DND-41 (cell line): ENCODE measurements at places on chromosomes 3 and 15.

- DNase-seq: no peak
Measured at GRCh38 chr3:139745831-139746230, 68.1 kb upstream of the NMNAT3 start.

DNA sequence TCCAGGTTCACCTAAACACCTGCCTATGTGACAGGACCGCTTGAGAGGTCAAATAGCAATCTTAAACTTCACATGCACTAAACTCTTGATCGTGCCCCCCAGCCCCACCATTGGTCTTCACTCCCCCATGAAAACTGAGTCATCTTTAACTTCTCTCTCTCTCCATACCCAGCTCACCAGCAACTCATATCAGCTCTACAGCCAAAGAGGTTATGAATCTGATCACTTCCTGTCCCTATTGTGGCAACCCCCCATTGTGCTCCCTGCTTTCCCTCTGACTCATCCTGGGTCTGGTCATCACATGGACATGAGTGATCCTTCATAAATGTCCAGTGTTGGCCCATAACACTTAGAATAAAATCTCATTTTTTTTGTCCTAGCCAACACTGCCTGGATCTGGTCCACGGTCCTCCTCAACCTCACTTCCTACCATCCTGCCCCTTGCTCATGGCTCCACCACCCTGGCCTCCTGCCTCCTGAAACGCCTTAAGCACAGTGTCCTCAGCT, 103.4 kb upstream of the HACD2 start:
- no peak for DNase-seq

DNA sequence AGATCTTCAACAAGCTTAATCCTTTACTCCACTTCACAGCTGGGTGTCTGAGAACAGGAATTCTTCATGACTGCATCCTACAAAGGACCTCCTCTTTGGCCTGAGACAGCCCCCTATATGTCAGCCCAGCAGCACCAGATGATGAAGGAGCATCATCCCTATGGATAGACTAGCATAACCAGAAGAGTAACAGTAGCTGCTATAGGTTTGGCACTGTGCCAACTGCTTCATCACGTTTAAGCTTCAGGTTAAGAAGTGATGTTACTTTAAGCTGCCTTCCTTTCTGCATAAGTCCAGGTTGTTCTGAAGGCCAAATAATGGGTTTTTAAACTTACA, 50.6 kb downstream of the CMSS1 start:
- DNase-seq: no peak

- DNase-seq: peak; percentile 70
Measured at GRCh38 chr3:32296251-32297204, 58.0 kb downstream of the CMTM8 start.

DNA sequence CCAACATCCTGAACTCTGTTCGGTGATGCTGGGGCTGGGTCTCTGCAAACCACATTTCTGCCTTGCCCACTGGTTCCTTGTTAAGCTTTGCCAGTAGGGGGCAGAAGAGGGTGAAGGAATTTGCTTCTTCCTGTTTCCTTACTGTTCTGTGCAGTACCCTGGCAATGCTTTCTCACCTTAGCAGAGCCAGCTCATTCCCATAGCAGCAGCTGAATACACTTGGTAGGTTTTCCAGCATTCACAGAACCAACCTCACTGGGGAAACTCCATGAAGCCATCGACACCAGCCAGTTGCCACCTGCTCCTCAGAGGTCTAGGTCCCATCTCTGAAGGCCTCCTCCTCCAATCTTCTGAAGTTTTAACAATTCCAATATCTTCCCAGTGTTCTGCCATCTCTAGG, 308.4 kb downstream of the PDCD6IP start:
- DNase-seq: peak; percentile 73

DNA sequence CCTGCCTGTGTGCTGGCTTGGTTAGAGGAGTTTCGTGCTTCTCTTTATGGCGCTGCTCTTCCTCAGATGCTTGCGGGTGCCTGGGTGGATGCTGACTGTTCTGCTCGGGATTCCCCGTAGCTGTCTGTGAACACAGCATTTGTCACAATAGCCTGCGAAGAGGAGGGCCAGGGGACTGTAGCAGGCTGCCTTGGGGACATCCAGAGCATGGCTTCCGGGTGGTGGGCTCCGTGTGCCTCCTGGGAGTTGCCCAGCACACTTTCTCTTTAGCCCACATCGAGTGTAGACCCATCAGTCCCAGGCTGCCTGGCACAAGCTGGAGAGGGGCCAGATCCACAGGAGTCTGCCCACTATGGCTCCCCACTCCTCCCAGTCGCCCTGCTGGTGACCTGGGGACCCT, 22.4 kb downstream of the LRRK1 start:
- no peak for DNase-seq

GRCh38 chr3:157438194-157438730, 1.6 kb downstream of the PTX3 start:
- no peak for DNase-seq

DNA sequence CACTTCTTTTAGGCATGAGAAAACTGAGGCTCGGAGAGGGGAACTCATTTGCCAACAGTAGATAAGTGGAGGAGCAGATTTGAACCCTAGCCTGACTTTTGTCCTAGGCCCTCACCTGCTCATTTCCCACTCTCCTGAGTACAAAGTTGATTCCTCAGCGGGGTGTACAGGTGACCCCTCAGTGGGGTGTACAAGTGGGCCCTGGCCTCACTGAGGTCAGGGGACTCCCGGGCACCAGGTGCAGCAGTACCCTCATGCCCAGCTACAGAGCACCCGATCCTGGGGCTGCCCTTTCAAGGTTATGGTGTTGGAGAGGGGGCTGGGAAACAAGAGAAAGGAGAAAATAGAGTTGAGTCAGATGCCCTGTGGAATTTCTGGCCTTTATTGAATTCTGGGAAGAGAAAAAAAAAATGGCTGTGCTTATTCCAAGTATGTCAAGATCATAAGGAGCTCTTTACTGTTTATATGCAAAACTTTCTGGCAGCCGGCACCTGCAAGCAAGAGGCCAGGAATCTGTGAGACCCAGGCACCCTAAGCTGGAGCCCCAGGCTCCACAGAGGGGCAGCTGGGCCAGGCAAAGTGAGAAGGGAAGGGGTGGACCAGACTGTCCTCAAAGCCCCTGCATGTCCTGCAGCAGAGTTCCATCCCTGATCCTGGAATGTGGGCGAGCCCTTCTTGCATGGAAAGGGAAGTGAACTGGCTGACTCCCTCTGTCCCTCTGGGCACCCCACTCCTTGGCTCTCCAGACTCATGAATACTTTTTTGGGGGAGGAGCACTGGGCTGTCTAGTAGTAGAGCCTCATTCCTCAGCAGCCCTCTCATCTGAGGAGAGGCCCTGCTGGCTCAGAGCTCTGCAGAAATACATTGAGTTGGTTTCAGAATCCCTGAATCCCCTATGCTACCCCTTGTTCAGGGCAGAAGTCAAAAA, 43.1 kb downstream of the AMOTL2 start:
- DNase-seq: no peak

GRCh38 chr3:134249296-134249841, 1.3 kb downstream of the RYK start:
- DNase-seq: no peak

DNA sequence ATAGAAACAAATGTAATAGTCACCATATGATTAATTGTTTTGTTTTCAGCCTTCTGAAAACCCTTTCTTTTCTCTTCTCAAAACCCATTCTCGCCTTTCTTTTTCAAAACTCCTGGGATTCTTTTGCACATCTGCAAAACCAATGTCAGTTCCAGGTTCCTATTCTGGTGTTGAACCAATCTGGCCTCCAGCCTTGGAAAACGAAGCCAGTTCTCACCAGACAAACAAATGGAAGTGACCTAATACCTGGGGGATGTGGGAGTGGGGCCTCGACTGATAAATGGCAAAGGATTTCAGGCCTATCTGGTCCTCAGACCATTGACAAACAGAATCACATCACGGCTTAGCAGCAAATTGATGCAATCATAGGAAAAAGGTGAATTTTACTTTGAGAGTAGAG, 73.0 kb downstream of the COL8A1 start:
- no peak for DNase-seq

- no peak for DNase-seq
Measured at GRCh38 chr15:58951388-58952007, 18.0 kb upstream of the SLTM start.

DNA sequence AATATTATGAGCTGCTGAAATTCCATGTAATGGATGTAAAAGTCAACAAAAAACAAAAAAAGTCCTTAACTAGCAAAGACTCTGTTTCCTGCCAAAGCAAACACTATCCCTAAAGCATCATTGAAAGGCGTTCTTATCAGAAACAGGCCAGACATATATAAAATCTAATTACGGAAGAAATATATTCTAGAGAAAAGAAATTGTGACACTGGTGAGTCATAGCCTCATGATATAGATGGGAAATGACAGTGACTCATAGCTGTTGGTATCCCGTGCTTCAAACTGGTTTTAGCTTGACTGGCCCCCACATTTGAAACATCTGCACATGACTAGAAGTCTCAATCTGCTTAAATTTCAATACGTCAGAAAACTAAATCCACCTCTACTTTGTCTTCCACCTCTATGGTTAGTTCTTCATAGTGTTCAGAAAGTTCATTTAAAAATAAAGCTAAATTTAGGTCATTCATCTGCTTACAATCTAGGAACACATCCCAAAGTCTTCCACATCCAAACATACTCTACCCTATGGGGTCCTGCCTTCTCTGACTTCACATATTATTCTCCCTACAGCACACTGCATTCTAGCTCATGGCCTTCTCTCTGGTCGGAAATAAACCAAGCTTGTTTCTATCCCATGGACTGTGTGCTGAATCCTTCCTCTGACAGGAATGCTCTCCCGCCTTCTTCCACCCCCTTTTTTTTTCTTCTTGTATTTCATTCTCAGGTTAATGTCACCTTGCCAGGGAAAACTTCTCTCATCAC, 456.3 kb upstream of the ARRDC4 start:
- no peak for DNase-seq

- DNase-seq: no peak
Measured at GRCh38 chr3:14455571-14456317, 53.3 kb downstream of the SLC6A6 start.

DNA sequence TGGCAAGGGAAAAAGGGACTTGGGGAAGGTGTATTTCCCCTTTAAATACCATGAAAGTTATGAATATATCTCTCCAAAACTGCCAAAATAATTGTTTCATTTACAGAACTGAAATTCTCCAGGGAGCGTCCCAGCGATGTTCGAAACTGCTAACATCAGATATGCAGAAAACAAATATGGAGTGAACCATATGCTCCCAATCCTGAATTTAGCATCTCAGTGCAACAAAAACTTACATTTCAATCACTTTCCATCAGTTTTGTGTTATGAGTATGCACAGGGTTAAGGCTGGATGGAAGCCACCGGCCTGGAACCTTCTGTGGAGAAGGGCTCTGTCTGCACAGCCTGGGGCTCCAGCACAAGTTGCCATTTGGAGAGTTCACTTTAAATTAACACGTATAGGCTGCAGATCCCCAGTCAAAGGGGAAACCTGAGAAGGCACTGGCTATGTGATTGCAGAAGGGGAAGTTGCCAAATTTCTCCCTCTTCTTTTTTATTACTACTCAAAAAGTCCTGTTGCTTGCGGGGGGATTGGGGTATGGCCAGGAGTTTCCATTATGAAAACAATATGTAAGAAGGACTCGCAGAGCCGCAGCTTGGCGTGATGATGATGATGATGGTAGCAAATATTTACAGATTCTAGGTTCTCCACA, 56.9 kb upstream of the FOXP1 start:
- no peak for DNase-seq

DNA sequence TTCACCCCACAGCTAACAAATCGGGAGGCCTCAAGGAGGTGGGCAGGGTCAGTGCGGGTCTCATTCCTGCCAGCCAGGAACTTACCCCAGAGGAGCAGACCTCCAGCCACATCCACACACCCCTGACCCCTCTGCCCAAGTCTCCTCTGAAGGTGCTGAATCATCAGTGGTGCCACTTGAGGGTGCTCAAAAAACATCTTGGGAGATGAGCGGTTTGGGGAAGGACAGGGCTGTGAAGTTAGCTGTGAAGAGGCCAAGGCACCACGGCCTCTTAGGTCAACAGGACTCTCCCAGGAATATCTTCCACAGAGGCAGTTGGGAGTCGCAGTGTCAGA, 1.2 kb downstream of the DAPK2 start:
- DNase-seq: no peak

- DNase-seq: no peak
Measured at GRCh38 chr15:100205549-100206295, 136.1 kb downstream of the ADAMTS17 start.

GRCh38 chr3:11452312-11452711, 180.1 kb downstream of the ATG7 start:
- DNase-seq: no peak

- DNase-seq: no peak
Measured at GRCh38 chr3:101131767-101132166, 138.5 kb upstream of the ABI3BP start.

- DNase-seq: no peak
Measured at GRCh38 chr15:97501291-97501690, 459.2 kb upstream of the ARRDC4 start.

GRCh38 chr3:33047842-33048834, 48.8 kb downstream of the GLB1 start:
- DNase-seq: peak; percentile 74

DNA sequence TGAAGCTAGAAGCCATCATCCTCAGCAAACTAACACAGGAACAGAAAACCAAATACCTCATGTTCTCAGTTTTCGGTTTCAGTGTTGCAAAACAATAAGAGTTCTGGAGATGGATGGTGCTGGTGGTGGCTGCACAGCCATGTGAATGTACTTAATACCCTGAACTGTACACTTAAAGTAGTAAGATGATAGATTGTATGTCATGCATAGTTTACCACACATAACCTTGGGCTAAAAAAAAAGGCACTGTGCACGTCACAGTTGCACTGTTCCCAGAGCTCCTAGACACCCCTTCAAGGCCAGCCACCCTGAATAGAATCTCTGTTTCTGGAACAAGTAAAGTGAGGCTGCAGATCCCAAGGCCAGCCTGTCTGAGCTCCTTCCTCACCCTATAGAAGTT, 243.3 kb upstream of the IGF1R start:
- no peak for DNase-seq

GRCh38 chr15:49988766-49989165, 130.3 kb downstream of the ATP8B4 start:
- no peak for DNase-seq

DNA sequence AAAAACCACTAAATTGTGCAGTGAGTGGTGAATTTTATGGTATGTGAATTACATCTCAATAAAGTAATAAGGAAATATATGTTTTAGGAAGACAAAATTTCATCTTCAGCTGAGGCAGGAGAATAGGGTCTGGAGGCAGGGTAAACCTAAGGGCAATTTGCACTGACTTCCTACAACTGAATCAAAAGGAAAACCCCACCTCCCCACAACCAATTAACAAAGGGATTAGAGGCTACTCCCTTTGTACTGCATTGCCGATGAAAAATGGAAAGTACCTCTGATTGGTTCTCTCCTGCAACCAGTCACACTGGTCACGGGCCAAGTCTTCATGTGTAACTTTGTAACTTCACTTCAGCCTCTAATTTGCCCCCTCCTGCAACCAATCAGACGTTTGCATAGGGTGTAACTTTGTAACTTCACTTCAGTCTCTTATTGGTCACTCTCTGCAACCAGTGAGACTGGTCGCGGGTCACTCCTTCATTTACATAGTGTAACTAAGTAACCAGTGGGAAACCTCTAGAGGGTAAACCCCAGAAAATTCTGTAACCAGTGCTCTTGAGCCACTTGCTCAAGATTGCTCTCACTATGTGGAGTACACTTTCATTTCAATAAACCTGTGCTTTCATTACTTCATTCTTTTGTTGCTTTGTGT, 244.5 kb downstream of the CNTN4 start:
- DNase-seq: no peak
